Temporal lobe (tissue), 4 donors: ENCODE measurements at places on chromosomes 2 and 18. TPM values are rescaled to one million over a fixed set of nuclear protein-coding genes. Genes with fewer than 3 reads are reported as not detected.

The DCDC2C gene
- 0.49 TPM for total RNA-seq

The SLC5A7 gene
- 2.5 TPM for total RNA-seq

The IL1RL2 gene
- 0.74 TPM for total RNA-seq

The CNGA3 gene
- 2.5 TPM for total RNA-seq

The FEV gene
- total RNA-seq = not detected

The ABHD1 gene
- not detected for total RNA-seq

The PROC gene
- 0.25 TPM for total RNA-seq

The PSMA8 gene
- not detected for total RNA-seq

The CRYGD gene
- 1.2 TPM for total RNA-seq

The MYO1B gene
- 59.5 TPM for total RNA-seq

The GREB1 gene
- total RNA-seq = 3.0 TPM

The UGT1A3 gene
- total RNA-seq = not detected

The PDE1A gene
- 41.8 TPM for total RNA-seq

The OSBPL6 gene
- total RNA-seq = 15.7 TPM

The HES6 gene
- total RNA-seq = 87.8 TPM

The METTL21A gene
- total RNA-seq = 11.1 TPM

The RAB6C gene
- total RNA-seq = 0.98 TPM

The CGREF1 gene
- total RNA-seq = 13.3 TPM

The SERPINB7 gene
- not detected for total RNA-seq

The TGFA gene
- total RNA-seq = 3.7 TPM

The VIT gene
- not detected for total RNA-seq

The ZNF385B gene
- 2.5 TPM for total RNA-seq

The CABYR gene
- total RNA-seq = 13.0 TPM

The IL18R1 gene
- total RNA-seq = not detected

The HRH4 gene
- not detected for total RNA-seq

The GTF3C2 gene
- 40.8 TPM for total RNA-seq

The MORN2 gene
- 17.2 TPM for total RNA-seq

The SPC25 gene
- total RNA-seq = 5.4 TPM

The LIMS2 gene
- 2.2 TPM for total RNA-seq

The CBLN2 gene
- 219 TPM for total RNA-seq

The HOXD3 gene
- total RNA-seq = not detected

The PPP1R1C gene
- total RNA-seq = 0.49 TPM

The RNF144A gene
- total RNA-seq = 36.9 TPM

The SH3RF3 gene
- total RNA-seq = 14.8 TPM

The PRSS56 gene
- total RNA-seq = under 0.01 TPM
